Type B pancreatic cell (in vitro differentiated cells): ENCODE measurements at places on chromosomes 13 and 19. TPM values are rescaled to one million over a fixed set of nuclear protein-coding genes. Genes with fewer than 3 reads are reported as not detected.

Gene RETN
- not detected in 2 replicates for total RNA-seq

Gene SELENOV
- total RNA-seq: 1.1 TPM in 1 of 2 replicates, not detected in the other

Gene DAND5
- not detected in 2 replicates for total RNA-seq

Gene GPATCH1
- 12.2 and 12.6 TPM in 2 replicates for total RNA-seq

Gene ZNF382
- total RNA-seq: 9.5 and 17.5 TPM in 2 replicates

Gene ARRDC2
- total RNA-seq: 2.8 and 6.3 TPM in 2 replicates

Gene ZNF524
- total RNA-seq: 13.6 and 23.9 TPM in 2 replicates

Gene MYPOP
- total RNA-seq: 8.0 and 8.5 TPM in 2 replicates
